CD4-positive, CD25-positive, alpha-beta regulatory T cell (primary cell): ENCODE measurements at places on chromosomes 13 and 19. TPM values are rescaled to one million over a fixed set of nuclear protein-coding genes. Genes with fewer than 3 reads are reported as not detected.

- no peak for DNase-seq
- peaks cover 41% of the 10 kb centered on the region for H3K27me3 ChIP-seq
- no peak overlapping the region for H3K27ac ChIP-seq
Observed at GRCh38 chr13:112063807-112064206, 3.1 kb upstream of the SOX1 start.

- no peaks in the 10 kb centered on the region for H3K27me3 ChIP-seq
- H3K27ac ChIP-seq = peak overlapping the region; percentile 37
- peaks cover 70% of the 10 kb centered on the region for H3K4me1 ChIP-seq
- peaks cover 15% of the 10 kb centered on the region for H3K36me3 ChIP-seq
- H3K4me3 ChIP-seq = no peak overlapping the region
Observed at GRCh38 chr19:19594381-19594780, 24.1 kb downstream of the PBX4 start.

Gene PGLYRP2
- polyA plus RNA-seq = not detected

Gene TSPAN16
- not detected for polyA plus RNA-seq

GRCh38 chr19:40305403-40305802, 20.3 kb upstream of the AKT2 start:
- H3K4me1 ChIP-seq = no peaks in the 10 kb centered on the region
- peak; percentile 69 for DNase-seq
- no peaks in the 10 kb centered on the region for H3K27me3 ChIP-seq

DNA sequence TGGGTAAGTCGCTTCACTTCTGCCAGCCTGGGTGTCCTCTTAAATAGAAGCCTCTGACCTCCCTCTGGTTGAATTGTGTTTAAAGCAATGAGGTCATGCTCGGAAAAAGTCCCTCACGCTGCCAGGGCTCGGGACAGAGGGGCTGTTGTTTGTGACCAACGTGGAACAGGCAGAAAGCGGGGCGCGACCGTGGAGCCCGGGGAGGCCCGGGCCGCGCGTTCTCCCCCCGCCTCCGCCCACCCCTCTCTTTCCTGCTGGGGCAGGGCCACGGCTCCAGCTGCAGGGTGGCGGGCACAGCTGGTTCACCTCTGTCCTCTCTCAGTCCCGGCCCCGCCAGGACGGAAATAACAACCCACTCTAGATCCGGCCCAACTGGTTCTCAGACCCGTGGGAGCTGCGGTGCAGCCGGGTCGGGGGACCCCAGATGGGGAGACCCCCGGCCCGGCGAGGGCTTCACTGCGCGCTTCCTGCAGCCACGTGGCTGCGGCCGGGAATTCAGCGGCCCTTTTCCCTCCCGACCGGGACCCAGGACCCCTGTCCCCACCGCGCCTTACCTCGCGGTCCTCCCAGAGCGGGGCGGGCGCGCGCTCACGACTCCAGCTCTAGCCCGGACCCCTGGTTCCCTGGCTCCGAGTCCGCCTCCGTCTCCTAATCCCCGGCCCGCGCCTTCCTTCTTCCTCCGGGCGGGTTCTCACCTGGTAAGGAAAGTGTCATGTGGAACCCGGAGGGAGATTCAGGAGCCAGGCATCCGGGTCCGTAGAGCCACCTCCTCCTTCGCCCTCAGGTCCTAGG, 1.9 kb downstream of the CDC42EP5 start:
- H3K27ac ChIP-seq = no peak overlapping the region
- no peaks in the 10 kb centered on the region for H3K36me3 ChIP-seq
- H3K27me3 ChIP-seq = peaks cover 9% of the 10 kb centered on the region
- H3K4me3 ChIP-seq = no peak overlapping the region
- DNase-seq = no peak
- H3K4me1 ChIP-seq = peaks cover 9% of the 10 kb centered on the region

- no peak overlapping the region for H3K4me3 ChIP-seq
- no peak for DNase-seq
- no peaks in the 10 kb centered on the region for H3K36me3 ChIP-seq
- H3K27me3 ChIP-seq = no peaks in the 10 kb centered on the region
- H3K27ac ChIP-seq = no peak overlapping the region
Observed at GRCh38 chr13:100439247-100439970, 149.2 kb downstream of the GGACT start.

Gene APOC4
- polyA plus RNA-seq = not detected

Gene TIMM13
- polyA plus RNA-seq = 62.4 TPM

DNA sequence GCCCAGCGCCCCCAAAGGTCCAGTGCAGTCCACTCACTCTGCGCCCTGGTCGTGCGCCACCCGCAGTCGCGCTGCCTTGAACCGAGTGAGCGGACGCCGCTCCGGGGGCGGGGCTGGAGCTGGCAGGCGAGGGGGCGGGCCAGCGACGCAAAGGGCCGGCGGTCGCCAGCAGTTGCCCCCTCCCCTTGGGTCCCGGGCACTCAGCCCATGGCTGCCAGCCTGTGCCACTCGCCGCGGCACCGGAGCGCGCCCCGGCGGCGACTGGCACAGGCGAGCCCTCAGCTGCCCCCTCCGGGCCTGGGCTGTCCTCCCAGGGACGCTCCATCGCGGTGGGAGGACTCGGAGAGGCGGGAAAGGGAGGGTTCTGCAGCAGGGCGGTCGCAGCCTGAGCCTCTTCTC, at the start of gene S1PR5:
Gene S1PR5 (minus strand): TSS at position 87 of the 399 bp plus-strand sequence. CDS start 2,436 bp downstream, outside the sequence.
- no peaks in the 10 kb centered on the region for H3K36me3 ChIP-seq
- H3K4me1 ChIP-seq = peaks cover 28% of the 10 kb centered on the region
- H3K27ac ChIP-seq = no peak within 1 kb of the TSS
- DNase-seq = no peak
- H3K27me3 ChIP-seq = peaks cover 26% of the 10 kb centered on the region

DNA sequence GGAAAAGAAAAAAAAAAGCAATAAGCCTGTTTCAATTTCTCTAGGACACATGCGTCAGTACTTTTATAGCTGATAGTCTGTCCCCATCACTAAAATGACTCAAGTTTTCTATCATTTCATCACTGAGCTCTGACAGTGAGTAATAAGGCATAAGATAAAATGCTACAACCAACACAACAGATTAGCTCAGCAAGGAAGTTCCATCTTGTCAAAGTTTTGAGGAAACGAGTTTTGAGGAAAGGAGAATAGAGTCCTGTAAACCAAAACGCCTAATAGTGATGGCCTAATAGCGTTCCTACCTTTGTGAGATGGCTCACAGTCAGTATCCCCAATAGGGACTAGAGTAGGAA, 145.1 kb downstream of the LACC1 start:
- H3K36me3 ChIP-seq = no peaks in the 10 kb centered on the region
- DNase-seq = no peak
- peaks cover 12% of the 10 kb centered on the region for H3K27me3 ChIP-seq
- H3K4me1 ChIP-seq = no peaks in the 10 kb centered on the region

DNA sequence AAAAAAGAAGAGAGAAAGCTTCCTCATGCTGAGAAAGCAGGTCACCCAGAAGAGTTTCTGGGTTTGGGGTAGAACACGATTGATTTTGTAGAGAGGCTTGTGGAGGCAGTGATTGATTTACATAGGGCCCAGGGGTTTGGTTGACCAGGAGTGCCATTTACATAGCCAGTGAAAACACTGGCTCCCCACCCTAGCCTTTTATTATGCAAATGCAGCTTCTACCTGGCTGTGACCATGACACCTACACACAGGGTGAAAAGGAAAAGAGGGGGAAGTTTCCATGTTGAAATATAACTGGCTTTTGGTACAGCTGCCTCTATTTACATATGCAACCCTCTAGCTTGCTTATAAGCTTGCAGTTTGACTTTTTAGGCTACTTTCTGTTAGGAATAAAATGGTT, 62.0 kb downstream of the ZNF100 start:
- no peak for DNase-seq
- H3K27ac ChIP-seq = no peak overlapping the region
- no peaks in the 10 kb centered on the region for H3K36me3 ChIP-seq
- no peaks in the 10 kb centered on the region for H3K27me3 ChIP-seq
- H3K4me1 ChIP-seq = no peaks in the 10 kb centered on the region

Gene SIGLEC9
- 0.37 TPM for polyA plus RNA-seq

Gene FPR3
- not detected for polyA plus RNA-seq

DNA sequence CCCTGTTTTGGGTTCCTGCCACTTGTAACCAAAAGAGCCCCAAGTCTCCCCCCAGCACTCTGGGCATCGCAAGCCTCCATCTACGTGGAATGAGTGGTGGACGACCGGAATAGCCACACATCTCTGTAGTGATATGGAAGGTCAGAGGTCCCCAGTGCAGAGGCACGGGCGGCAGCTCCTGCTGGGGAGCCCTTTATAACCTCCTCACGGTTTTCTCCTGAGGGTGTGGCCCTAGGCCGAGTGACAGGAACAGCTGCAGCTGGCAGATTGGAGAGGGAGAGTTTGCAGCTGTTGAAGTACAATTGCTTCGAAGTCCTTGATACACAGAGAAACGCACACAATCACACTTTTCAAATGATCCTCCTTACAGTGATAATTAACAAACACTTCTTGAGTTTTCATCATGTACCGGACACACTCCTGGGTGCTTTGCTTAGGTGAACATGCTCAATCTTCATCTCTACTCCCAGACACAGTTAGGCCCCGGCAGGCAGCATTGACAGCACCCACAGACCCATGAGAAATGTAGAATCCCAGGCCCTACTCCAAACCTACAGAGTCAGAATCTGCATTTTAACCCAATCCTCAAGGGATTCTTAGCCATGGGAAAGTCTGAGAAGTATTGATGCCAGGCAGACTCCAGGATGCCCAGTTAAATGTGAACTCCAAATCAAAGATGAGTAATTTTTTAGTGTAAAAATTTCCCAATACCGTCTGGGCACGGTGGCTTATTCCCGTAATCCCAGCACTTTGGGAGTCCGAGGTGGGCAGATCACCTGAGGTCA, 4.9 kb upstream of the ZNF787 start:
- H3K36me3 ChIP-seq = no peaks in the 10 kb centered on the region
- H3K4me3 ChIP-seq = no peak overlapping the region
- no peak for DNase-seq
- H3K27ac ChIP-seq = no peak overlapping the region

Gene RNF225
- polyA plus RNA-seq = not detected

DNA sequence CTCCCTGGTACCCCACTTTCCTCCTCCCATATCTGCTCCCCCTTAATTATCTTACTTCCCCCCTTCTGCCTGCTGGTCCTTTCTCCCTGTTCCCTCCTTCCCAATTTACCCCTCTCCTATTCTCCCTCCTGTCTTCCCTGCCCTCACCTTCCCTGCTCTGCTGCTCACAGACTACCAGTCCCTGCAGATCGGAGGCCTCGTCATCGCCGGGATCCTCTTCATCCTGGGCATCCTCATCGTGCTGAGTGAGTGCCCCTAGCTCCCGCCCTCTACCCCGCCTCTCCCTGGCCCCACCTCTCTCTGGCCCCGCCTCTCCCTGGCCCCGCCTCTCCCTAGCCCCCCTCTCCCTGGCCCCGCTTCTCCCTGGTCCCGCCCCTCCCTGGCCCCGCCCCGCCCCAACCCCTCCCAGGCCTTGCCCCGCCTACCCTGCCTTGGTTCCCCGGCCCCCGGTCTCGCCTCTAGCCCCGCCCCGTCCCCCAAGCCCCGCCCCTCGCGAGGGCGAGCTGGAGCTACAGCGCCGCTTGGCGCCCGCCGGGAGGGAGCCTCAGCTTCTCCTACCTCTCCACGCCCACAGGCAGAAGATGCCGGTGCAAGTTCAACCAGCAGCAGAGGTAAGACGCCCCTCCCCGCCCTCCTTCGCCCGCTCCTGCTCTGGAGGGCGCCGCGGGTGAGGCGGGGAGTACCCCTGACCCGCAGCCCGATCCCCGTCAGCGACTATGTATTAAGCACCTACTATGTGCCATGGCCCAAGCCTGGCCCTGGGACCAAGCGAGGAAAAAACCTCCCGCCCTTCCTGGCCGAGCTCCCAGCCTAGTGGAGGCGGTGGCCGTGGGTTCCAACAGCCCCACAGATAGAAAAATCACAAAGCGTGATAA, 1.9 kb upstream of the FXYD7 start:
- peak overlapping the region; percentile 29 for H3K27ac ChIP-seq
- DNase-seq = peak; percentile 90
- no peaks in the 10 kb centered on the region for H3K36me3 ChIP-seq
- peaks cover 43% of the 10 kb centered on the region for H3K4me1 ChIP-seq

GRCh38 chr19:30047432-30047831, 105.4 kb downstream of the URI1 start:
- no peak for DNase-seq
- H3K4me3 ChIP-seq = no peak overlapping the region
- no peak overlapping the region for H3K27ac ChIP-seq
- H3K36me3 ChIP-seq = no peaks in the 10 kb centered on the region

GRCh38 chr19:50693064-50693975, 26.3 kb downstream of the SHANK1 start:
- no peak overlapping the region for H3K4me3 ChIP-seq
- no peak for DNase-seq
- H3K27me3 ChIP-seq = no peaks in the 10 kb centered on the region

Gene PCSK4
- 1.3 TPM for polyA plus RNA-seq

Gene CGB3
- not detected for polyA plus RNA-seq

Gene SOX1
- polyA plus RNA-seq = not detected

DNA sequence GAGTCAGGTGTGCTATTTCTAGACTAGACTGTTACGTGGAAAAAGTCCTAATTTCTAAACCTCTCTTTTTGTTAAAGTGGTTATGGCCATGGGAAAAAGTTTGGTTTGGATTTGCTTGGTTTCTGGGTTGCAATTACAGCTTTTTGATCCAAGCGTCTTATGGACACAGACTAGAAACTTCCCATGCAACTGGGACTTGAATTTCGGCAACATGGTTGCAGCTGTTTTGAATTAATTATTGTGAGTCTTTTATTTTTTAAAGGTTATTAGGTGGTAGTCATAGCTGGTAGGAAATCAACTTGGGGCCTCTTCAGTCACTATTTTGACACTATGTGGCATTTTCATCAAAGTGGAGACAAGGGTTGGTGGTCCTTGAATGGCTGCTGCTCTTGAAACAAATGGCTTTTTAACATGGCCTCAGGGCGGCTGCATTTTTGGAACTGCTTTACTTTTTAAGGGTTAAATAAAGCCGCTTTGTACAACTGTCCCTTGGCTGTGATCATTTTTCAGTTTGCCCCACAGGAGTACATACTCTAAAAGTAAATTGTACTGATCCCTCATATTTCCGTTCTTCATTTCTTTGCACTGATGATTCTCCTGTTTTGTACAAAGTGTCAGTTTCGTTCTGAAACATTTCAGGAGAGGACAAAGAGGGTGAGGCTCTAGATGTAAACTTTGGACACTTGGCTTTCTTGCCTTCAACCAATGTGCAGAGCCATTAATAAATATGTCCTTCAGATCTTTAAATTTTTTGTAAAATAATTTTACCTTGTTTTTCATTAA, 15.9 kb downstream of the HNRNPM start:
- H3K36me3 ChIP-seq = peaks cover 78% of the 10 kb centered on the region
- no peaks in the 10 kb centered on the region for H3K27me3 ChIP-seq
- H3K4me3 ChIP-seq = no peak overlapping the region
- no peak for DNase-seq

- no peak for DNase-seq
- peaks cover 2% of the 10 kb centered on the region for H3K27me3 ChIP-seq
- no peaks in the 10 kb centered on the region for H3K36me3 ChIP-seq
- H3K4me1 ChIP-seq = no peaks in the 10 kb centered on the region
- H3K4me3 ChIP-seq = no peak overlapping the region
Observed at GRCh38 chr19:7287722-7288121, 6.5 kb downstream of the INSR start.
